ENCODE measurements at places on chromosomes 4 and X.

DNA sequence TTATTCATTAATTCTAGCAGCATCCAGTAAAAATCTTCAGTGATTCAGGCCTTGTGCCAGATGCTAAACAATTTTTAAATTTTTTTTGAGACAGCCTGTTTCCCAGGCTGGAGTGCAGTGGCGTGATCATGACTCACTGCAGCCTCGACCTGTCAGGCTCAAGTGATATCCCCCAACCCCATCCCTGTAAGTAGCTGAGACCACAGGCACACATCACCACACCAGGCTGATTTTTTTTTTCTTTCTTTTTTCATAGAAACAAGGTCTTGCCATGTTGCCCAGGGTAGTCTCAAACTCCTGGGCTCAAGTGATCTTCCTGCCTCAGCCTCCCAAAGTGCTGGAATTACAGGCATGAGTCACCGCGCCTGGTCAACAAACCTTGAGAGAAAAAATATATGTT is 705.5 kb downstream of the ARAP2 start:
- no peak for DNase-seq

- DNase-seq = no peak
Measured at GRCh38 chrX:96713303-96713702, 28.7 kb downstream of the DIAPH2 start.

GRCh38 chr4:188143731-188144130 is 4.5 kb downstream of the TRIML1 start:
- DNase-seq = no peak

DNA sequence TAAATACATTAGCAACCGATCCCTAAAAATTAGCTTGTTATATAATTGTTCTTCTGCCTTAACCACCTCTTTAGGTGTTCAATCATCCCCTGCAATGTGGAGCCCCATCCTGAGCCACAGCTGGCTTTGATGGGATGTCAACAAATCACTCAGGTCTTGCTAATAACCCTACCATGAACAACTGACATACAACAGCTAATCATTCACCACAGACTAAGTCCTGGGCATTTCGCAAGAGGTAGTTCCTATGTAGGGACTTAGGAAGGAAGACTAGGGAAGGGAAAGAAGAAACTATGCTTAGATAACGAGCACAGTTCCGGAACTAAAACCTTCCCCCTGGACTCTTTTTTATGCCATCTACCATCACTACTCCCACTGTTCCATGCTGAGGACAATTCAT is 63.6 kb upstream of the PTCHD1 start:
- no peak for DNase-seq

DNA sequence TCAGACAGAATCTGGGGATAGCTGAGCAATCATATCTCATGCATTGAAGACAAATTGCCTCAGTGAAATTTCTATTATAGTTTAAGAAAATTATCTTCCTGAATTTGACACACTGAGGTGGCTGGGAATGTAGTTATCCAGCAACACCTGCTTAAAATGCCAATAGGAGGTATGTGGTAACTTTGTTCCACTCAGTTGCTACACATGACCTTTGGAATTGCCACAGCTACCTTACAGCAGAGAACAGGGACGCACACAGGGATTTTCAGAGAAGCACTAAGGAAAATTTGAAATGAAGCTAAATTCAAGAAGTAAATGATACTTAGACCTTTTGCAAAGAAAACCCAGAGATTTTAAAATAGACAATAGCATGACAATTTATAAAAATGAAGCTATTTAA is 264.6 kb downstream of the IL1RAPL1 start:
- no peak for DNase-seq

DNA sequence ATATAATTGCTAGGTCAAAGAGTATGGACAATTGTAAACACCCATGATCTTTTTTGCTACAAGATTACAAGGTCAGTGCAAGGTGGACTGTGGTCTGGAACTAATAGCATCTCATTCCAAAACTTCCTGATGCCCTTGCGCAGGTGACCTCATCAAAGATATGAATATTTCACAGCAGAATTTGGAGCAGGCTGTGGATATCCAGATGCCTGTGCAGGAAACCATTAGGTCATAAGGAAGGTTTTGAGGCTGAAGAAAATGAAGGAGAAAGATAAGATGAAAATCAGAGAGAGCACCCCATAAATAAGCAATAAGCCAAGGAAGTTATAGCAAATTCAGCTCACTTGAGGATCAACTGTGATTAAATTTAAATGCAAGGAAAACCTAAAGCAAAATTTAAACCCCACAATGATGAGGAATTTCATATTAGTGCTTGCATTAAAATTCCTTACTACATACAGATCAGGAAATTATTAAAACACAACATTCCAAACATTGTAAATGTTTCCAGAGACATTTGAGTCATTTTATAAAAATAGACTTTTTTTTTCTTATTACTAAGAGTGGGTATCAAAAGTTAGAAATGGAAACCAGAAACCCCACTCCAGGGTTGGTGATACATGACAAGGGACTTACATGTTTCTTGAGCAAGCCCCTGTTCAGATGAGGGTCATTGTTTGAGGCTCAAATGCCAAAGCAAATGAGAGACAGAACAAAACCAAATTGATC is 100.7 kb upstream of the FAM9C start:
- no peak for DNase-seq

DNA sequence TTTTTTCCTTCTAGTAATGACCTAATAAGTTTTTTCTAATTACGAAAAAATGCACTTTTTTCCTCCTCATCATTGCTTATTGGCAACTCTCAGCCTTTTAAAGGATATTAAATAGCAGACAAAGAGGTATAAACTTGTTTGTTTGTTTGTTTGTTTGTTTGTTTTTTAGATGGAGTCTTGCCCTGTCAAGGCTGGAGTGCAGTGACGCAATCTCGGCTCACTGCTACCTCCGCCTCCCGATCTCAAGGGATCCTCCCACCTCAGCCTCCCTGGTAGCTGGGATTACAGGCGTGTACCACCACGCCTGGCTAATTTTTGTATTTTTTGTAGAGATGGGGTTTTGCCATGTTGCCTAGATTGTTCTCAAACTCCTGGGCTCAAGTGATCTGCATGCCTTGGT is 6.0 kb downstream of the RBM47 start:
- DNase-seq = no peak

DNA sequence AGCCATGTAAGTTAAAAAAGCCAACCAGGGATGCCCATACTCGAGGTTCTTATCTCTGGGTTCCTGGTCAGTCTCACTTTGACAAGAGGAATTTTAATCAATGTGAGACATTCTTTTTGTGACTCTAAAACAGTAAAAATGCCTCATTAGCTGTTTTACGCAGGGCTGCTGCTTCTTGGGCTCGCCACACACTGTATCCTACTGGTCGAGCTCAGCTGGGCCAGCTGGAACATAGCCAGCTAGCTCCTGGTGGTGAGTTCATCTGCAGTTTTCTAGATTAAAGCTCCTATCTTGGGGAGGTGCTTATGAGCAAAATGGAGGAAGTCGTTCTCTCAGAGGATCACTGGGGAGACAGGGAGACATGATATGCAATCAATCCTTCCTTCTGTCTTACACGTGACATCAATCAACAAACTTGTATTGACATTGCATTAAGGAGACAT is 55.9 kb upstream of the LEF1 start:
- no peak for DNase-seq

- no peak for DNase-seq
Measured at GRCh38 chr4:179662522-179662921, 2220.3 kb upstream of the AGA start.

DNA sequence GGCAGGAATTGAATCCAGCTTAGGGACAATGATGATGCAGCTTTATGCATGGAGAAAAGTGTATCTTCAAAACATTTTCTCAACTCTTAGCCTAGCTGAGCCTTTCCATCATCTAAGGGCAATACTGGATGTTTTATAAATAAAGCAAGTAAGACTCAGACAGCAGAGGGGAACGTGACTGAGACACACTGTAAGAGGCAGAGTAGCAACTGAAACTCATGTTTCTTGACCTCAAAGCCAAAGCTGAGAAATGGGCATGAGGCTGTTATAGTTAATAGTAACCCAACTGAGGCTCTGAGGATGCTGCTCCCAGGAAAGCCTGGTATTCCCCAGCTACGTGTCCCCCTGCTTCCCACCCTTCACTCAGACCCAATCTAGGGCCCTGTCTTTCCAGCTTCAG is 44.6 kb downstream of the ARHGEF9 start:
- DNase-seq = no peak

GRCh38 chr4:168784786-168785461 is 225.1 kb downstream of the CBR4 start:
- DNase-seq = no peak

DNA sequence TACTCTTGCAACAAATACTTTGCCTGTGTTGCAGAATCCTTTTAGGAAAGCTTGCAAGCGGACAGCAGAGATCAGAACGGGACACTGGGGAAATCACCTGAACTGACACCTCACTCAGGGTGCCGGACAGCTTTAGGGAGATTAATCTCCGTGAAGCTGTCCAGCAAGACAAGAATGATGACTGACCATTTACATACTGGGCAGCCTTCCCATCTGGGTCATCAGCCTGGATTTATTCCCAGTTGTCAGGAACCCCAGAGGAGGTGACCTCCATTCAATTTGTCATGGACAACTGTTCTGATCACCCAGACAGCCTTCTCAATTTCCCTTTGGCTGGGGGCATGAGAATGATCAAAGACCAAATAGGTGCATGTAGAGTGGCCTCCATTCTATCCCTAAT is 93.0 kb upstream of the EGFL6 start:
- DNase-seq = no peak

GRCh38 chrX:45849261-45849862 is 648.7 kb upstream of the DIPK2B start:
- no peak for DNase-seq

DNA sequence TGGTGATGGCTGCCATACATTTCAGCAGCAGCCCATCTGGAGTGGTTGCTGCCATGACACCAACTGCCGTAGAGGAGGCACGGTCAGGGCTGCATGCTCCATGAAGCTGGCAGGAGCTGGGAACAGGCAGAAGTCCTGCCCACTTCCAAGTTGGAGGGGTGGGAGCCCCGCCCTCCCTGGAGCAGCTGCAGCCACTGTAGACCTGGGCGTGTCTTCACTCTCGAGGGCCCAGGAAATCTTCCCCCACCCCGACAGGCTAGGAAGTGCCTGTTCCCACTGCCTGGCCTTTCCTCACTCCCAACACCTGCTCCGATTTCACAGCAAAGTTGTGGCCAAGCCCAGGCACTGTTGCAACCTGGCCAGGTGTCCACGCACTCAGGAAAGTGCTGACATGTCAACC is 42.3 kb downstream of the NALF2 start:
- no peak for DNase-seq
